ENCODE measurements at places on chromosomes 7 and 10. TPM values are rescaled to one million over a fixed set of nuclear protein-coding genes. Genes with fewer than 3 reads are reported as not detected.
A peak's percentile ranks its signal among the peaks of the same experiment; 100 is the strongest.

GRCh38 chr10:99279626-99280111, 44.0 kb upstream of the HPSE2 start:
- no peak for DNase-seq

DNA sequence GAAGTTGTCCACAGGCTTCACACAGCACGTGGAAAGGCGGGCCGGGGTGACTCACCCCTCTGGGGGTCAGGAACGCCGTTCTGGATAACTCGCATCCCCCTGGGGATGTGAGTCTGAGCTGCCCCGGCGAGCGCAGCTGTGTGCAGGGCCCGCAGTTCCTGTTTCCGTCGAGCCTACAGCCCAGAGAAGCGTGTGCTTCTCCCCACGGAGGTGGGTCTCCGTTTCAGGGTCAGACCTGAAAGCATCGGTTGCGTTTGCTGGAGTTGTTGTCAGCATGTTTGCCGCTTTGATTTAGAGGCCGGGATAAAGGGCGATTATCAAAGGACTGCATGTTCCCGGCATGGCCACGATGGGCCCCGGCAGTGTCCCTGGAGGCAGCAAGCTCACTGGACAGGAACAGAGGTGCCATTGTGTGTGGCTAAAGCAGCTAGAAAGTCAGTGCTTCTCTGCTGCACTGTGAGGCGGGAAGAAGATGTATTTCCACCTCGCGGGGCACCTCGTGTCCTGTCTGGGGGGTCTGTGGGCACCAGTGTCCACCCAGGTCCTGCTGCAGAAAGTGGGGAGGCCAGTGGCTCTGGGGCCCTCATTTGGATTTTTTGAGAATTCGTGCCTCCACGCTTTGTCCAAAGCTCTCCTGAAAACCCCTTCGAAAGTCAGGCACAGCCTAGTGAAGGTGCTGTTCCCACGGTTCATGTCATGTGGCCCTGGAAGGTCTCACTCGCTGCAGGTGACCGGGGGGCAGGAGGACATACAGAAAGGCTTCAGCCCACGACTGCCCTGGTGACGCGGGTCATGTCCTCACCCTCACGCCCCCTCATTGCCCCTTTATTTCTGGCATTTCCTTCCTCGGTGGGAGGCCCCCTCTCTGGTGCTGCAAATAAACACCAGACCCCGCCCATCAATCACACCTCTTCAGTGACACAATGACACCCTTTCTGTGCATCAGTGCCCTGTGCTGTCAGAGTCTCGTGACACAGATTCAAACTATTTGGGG, 27.4 kb upstream of the GDI2 start:
- DNase-seq: no peak

- DNase-seq: no peak
Measured at GRCh38 chr10:1870491-1870890, 133.2 kb upstream of the ADARB2 start.

DNA sequence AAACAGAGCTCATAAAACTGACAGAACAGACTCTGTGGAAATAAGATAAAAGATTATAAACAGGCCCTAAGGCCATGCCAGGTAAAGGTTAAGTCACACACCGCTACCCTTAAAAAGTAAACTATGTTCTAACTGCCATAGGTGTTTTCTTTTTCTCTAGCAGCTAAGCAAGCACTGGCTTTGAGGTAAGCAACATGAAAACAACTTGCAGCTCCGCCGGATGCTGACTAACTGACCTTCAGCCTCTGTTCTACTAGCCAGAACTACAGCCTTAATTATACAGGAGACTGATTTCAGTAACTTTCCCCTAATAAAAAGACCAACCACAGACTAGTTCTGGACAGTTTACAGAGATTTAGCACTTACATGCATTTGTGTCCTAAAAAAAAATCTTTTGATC, 708.3 kb downstream of the CCSER2 start:
- DNase-seq: no peak

GRCh38 chr10:86918022-86918471, 39.4 kb downstream of the MMRN2 start:
- DNase-seq: no peak

DNA sequence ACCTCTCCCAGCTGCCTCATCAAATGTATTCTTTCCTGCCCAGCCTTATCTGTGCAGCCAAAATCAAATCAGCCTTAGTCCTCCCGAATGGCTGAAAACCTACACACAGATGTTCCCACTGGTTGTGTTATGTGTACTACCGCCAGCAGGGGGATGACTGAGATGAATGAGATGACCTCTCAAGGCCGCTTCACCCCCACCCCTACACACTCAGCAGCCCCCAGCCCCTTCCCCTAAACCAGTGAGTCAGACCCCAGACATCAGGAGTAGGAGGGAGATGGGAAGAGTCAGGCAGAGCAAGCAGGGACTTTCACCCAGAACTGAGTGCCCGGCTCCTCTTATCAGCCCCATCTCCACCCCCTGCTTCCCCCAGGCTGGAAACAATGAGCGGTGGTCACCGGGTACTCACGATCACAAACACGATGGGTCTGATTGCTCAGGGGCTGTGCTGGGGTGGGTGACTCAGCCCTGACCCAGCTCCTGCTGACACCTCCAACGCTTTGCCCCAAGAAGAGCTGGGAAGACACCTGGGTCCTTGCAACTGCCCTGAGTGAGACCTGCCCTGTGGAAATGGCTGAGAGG, 6.5 kb upstream of the C10orf105 start:
- DNase-seq: no peak

GRCh38 chr7:22477876-22478450, 22.0 kb downstream of the STEAP1B start:
- no peak for DNase-seq

GRCh38 chr7:76191783-76192240, 9.9 kb upstream of the SRRM3 start:
- DNase-seq: no peak

DNA sequence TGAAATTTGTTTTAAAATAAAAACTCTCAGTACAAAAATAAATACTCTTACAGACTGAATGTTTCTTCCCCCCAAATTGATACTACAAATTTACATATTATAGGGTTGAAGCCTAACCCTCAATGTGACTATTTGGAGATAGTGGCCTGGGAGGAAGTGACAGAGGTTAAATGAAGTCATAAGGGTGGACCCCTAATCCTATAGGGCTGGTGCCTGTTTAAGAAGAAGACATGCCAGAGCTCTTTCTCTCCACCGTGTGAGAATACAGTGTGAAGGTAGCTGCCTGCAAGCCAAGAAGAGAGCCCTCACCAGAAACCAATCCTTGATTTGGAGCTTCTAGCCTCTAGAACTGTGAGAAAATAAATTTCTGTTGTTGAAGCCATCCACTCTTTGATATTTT, 67.6 kb downstream of the MCU start:
- DNase-seq: no peak

DNA sequence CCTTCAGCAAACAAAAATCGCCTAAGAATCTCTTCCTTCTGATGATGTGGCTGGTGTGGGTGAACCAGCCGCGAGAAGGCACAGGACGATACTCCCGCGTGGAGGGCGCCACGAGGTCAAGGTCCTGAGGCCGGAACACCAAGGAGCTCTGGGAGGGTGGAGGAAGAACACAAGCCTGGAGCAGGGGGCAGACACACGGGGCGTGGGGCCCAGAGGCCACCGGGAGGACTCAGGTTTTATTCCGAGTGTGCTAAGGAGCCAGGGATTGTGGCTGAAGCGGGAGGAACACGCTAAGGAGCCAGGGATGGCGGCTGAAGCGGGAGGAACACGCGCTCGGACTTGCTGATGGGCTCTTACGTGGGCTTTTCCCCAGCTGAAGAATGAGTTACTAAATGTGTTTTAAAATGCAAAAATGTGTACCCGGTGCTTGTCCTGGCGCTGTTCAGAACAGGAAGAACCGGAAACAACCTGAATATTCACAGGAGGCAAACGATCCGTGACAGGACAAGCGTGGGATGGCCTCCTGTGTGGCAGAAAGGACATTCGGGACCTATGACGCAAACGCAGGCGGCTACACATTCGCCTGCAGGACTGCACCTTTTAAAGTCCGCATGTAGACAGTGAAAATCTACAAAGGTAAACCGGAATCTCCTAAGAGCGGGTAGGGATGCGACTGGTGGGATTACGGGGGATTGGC, 64.0 kb downstream of the MAD1L1 start:
- peak; percentile 45 for DNase-seq

DNA sequence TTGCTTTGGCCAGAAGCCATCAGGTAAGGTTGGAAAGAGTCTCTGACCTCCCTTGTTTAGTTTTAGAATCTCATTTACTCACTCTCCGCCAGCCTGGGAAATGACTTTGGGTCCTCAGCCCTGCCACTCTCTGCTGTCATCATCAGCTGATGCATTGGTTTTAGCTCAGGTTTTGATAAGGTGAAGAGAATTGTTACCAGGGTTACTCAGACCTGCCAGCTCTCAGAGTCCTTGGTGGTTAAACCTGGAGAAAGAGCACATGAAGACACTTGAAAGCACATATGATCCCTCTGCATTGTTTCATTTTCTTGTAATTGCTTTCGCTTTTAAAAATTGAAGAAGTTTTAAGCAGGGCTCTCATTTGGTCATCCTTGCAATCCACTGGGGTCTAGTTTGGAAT, 4.0 kb upstream of the CROT start:
- DNase-seq: no peak

GRCh38 chr10:102413053-102413705, 5.4 kb downstream of the PSD start:
- no peak for DNase-seq

- no peak for DNase-seq
Measured at GRCh38 chr10:52801947-52802346, 29.4 kb upstream of the MBL2 start.

DNA sequence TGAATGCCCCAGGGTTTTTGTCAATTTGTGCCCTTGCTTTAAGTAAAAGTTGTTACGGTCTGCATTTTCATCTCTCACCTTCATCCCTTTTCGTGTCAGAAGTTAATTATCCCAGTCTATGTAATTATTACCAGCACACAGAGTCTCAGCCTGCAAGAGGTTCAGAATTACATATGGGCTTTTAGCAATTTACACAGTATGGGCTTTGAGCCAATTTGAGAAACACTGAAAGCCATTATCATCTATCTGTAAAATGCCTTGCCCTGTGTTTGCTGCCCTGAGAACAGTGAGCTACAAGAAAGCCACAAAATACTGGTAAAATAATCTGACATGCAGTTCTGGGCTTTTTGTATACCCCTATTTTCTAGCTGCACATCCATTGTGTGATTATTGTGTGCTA, 125.6 kb upstream of the STEAP4 start:
- no peak for DNase-seq

GRCh38 chr10:107474650-107475049, 310.1 kb upstream of the SORCS1 start:
- DNase-seq: no peak

GRCh38 chr7:15720849-15721471, 34.5 kb upstream of the MEOX2 start:
- no peak for DNase-seq

GRCh38 chr10:44990965-44991364, 9.8 kb upstream of the ZNF22 start:
- DNase-seq: no peak

DNA sequence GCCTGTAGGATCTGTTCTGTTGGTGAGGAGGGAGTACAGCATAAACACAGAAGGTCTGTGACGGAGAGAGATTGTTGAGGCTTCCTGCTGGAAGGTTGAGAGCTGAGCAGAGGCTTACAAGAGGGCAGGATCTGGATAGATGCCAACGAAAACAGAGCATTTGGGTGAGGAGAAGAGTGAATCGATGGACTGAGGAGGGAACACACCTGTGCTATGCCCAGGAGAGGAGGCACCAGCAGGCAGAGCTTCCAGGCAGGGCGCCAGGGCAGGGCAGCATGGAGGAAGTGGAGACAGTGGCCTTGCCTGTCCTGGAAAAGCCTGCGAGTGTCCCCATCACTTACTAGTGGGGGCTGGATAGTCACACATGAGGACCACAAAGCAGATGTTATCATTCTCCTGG, 282.9 kb downstream of the PAXIP1 start:
- DNase-seq: no peak

DNA sequence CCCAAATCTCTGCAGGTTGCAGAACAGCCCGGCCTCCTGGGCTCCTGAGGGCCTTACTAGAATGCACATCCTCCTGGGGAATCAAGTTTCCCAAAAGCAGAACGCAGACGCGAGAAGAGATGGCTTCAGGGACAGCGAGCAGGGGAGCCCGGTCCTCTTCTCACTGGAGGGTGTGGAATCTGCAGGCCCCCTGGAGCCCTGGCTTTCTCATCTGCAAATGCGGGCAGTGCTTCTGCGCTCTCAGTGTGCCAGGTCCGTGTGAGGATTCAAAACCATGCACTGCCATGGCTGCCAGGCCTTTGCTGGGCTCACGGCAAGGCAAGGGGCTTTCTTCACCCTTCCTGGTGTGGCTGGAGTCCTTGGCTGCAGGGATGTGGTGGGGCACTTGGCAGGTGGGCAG, 330.9 kb upstream of the MKI67 start:
- no peak for DNase-seq

GRCh38 chr10:2948127-2948854, 119.1 kb upstream of the PFKP start:
- DNase-seq: no peak

DNA sequence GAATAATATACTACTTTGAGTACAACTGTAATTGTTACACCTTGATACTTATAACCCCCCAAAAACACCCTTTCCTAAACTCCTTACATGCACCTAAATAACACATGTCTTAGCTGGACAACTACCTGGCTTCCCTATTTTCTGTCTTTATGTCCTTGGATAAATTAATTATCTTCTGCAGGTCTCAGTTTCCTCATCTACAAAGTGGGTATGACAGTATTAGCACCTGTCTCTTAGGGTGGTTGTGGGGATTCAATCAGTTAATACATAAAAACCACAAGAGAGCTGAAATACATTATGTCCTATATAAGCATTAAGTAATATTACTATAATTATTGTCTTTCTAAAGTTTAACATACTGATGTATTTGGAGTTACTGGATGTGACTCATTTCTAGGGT, 10.8 kb downstream of the STEAP2 start:
- no peak for DNase-seq

- DNase-seq: no peak
Measured at GRCh38 chr7:95794917-95795515, 22.7 kb downstream of the DYNC1I1 start.

Gene TAS2R5
- total RNA-seq: 2.2 TPM

Gene ADAM12
- 0.98 TPM for total RNA-seq

Gene PCLO
- total RNA-seq: 5.3 TPM

Gene PRLHR
- not detected for total RNA-seq

Gene JCAD
- total RNA-seq: 67.6 TPM

Gene SPDYE1
- total RNA-seq: not detected

Gene NCAPG2
- 6.5 TPM for total RNA-seq

Gene PDZD7
- total RNA-seq: 1.6 TPM

Gene HSPA12A
- total RNA-seq: 7.4 TPM

Gene TAS2R4
- total RNA-seq: 2.2 TPM

Measured in upper lobe of right lung (tissue), 1 donor.